Stimulated activated CD8-positive, alpha-beta memory T cell treated with anti-CD3 and anti-CD28 coated beads, Interleukin-7, amount 100 ng/mL, for 1 hour (primary cell): ENCODE measurements at places on chromosomes 13 and 19.

GRCh38 chr19:18167975-18168645 is 5.5 kb upstream of the IFI30 start:
- no peak for DNase-seq

GRCh38 chr13:67857581-67858310 is 627.6 kb upstream of the PCDH9 start:
- DNase-seq, result no peak

DNA sequence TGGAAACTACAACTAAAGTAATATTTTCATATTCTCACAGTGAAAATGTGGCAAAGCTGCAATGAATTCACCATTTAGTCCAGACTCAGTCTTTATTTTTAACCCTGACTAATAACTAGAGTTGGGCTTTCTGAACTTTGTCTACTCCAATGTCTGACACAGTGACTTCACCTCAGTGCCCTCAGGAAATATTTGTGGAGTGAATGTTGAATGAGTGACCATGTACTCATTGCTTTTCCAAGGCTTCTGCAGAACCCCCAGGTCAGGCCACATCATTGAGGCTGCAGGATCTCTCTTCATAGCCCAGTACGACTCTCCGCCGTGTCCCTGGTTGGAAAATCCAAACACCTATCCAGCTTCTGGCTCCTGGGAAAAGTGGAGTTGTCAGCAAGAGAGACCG is 1.8 kb downstream of the ZNF175 start:
- no peak for DNase-seq

- DNase-seq, result no peak
Observed at GRCh38 chr13:20001366-20002190, 43.1 kb downstream of the ZMYM2 start.

DNA sequence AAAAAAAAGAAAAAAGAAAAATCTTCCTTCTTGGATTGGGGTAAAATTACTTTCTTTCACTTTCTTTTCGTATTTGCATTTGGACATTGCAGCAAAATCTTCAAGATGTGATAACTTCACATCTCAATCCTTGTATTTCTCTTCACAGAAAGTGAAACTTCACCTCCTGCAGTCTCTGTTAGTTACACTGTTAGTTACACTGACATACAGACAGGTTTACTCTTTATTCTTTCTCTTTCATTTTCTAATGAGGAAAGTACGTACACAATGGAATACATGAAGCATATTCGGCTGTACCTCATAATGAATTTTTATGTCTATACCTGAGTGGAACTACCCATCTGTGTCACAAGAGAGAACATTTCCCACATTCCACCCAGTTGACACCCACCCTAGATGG is 459.1 kb upstream of the GPC6 start:
- no peak for DNase-seq
